H54 (cell line): ENCODE measurements at places on chromosomes 13 and 19.

GRCh38 chr13:36259361-36260137 is 38.1 kb downstream of the CCDC169 start:
- DNase-seq, result no peak

DNA sequence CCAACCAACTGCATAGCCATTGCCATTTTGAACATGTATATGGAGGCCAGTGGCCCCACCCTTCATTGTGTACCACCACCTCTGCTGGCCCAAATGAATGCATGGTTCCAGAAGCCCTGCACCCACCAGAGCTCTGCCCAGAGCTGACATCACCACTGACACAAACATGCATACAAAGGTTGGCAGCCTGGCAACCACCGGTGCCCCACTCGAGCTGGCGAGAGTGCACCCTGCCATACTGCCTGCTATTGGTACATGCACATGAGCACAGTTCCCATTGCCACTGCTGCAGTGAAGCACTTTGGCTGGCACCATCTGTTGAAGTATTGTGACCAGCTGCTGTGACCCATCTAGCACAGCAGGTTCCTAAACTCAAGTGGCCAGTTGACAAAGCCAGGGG is 1564.9 kb downstream of the OLFM4 start:
- no peak for DNase-seq

- DNase-seq, result no peak
Observed at GRCh38 chr19:49437231-49437630, 4.1 kb downstream of the SLC17A7 start.

DNA sequence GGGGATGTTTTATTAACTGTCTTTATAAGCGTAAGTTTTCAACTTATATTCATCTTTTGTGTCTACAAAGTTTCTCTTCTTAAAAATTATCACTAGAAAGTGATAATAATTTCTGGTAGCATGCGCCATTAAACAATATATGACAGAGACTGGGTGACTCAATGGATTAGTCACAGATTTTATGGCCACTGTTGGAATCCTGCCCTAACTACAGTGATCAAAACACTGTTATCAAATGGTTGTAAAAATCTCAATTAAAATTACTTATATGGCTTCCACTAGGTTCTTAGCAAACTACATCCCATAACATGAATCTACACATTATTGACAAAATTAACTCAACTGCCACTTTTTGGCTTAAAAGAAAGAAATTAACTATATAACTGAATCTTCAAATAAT is 350.0 kb downstream of the DACH1 start:
- DNase-seq, result no peak

DNA sequence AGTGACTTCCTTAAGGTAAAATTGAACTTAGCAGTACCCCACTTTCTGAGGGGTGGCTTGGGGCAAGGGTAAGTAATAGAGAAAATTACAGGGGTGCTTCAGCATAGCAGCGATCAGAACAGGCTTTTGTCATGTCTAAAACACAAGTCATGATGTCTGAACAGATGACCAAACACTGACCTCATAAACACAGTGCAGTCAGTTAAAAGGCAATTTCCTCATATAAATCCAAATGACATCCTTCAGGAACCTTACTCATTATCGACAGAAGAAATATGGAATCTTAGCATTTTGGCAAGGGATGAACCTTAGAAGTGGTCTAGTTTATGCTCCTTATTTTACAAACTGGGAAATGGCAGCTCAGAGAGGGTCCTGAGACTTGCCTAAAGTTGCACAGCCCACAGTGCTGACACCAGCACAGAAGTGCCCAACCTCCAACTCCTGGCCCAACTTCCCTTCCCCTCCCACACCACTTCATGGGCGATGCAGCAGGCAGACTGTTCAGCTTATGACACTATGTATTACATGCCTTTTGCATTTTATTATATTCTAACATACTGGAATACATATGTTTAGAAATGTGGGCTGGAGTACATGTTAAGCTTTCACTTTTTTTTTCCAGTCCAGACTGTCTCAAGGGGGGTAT is 3.6 kb downstream of the GJA3 start:
- no peak for DNase-seq

DNA sequence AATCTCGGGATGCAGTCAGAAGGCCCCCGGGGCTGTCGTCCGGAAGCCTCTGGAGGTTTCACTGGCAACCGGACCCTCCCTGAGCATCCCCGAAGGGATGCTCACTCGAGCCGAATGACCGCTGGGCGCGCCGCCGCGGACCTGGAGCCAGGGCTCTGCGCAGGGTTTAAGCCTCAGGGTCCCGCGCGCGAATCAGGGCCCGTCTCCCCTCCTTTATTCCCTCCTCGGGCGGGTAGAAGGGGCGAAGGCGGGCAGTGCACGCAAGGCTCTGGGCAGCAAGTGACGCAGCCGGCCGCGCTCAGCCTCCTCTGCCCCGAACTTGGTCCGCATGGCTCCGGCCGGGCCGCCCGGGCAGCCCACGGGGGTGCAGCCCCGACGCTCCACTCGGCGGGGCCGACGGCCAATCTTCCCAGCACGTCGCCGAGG is 572 bp downstream of the SHISA2 start:
- no peak for DNase-seq

DNA sequence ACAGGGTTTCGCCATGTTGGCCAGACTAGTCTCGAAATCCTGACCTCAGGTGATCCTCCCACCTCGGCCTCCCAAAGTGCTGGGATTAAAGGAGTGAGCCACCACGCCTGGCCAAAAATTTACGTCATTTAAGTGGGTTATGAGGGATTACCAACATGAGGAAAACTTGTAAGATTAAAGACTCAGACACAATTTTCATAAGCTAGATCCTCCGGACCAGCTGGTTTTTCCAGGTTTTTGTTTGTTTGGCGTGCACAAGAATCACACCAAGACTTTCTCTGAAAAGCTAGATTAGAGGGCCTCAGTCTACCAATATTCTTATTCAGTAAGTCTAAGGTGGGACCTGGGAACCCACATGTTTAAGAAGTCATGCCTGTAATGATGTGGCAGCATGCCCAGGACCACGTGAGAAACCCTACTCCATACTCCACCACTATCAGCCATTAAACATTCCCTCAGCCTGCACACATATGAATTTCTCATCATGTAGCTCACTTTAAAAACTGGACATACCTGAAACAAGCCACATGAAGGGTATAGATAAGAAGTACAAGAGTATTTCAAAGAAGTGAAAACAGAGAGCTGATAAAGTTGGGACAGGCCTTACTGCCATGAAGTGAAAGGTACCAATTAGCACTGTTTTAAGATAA is 25.7 kb downstream of the DIAPH3 start:
- DNase-seq, result no peak

- DNase-seq, result no peak
Observed at GRCh38 chr13:80550971-80551441, 210.1 kb upstream of the SPRY2 start.
